ENCODE measurements at places on chromosomes 3 and 15.

- peak; percentile 83 for DNase-seq
These were observed 14.1 kb upstream of the HRH1 start for GRCh38 chr3:11140030-11140712.

GRCh38 chr3:130627143-130627855 is 110.3 kb downstream of the COL6A6 start:
- no peak for DNase-seq

DNA sequence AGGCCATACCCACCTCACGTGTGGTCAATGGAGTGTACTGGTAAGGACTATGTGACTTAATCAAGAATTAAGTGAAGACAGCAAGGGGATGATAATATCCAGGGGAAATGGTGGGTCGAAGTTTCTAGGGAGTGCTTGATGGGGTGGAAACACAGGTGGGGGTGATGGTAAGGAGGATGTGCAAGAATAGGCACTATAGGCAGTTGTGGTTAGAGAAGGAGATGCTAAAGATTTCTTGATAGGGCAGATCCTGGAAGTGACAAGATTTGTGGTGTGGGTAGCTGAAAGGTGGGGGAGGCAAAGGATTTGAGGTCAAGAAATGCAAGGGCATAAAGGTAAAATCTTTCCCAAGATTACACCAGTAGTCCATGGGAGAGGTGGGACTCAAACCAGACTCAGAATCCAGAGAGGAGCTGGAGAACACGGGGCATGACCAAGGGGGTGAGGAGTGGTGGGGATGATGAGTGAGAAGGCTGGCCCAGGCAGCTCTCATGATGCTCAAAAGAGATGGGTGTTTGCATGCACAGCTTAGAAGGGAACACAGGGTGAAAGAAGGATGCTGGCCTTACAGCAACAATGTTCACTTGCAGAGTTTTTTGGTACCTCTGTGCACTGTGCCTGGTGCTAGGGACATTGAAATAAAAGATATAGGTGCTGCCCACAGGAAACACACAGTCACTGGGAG is 78.4 kb downstream of the CCR1 start:
- no peak for DNase-seq

DNA sequence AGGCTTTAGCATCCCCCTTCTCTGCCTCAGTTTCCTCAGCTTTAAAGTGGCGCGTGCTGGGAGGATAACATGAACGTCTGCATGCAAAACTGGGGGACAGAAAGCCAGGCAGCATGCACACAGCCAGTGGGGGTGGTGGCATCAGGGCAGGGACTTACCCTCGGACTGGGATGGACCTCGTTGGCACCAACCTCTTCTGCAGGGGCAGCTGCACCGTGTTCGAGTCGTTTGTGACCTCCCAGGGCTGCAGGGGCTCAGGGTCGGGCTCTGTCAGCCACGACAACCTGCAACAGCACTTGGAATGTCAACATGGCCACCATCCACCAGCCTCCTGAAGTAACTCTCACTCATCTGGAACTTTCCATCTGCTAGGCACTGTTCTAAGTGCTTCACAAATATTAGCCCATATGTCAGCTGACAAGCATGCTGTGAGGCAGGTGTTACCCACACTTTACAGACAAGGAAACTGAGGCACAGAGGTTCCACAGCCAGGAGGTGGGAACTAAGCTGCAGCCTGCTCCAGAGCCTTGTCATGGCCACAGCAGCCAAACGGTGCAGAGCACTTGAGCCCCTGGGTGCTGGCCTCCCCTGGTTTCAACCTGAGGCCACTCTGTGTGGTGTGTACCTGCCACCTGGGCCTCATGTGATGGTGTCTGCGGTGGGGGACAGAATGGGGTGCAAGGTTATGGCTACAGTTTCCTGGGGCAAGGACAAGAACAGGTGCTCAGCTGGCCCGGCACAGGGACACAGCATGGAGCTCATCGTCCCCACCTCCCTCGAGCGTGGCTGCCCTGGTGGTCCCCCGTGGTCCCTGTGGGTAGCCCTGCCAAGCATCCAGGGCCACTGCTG is 6.7 kb downstream of the C3orf22 start:
- DNase-seq = no peak

DNA sequence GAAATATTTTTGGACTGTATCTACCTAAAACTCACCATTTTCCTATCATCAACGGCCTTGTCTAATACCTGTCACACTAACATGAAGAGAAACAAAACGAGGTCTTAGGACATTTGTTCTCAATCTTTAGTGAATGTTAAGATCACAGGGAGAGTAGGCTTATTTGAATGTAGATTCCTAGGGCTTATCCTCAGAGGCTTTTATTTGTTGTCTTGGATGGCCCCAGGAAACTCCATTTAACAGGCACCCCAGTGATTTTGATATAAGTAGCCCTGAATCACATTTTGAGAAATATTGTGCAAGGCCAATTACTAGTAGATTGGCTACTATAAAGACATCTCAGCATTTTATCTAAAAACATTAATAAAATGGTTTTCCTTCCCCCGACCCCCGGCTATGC is 367.4 kb downstream of the GAP43 start:
- DNase-seq = no peak

GRCh38 chr3:73228959-73229358 is 167.5 kb downstream of the EBLN2 start:
- DNase-seq = no peak

DNA sequence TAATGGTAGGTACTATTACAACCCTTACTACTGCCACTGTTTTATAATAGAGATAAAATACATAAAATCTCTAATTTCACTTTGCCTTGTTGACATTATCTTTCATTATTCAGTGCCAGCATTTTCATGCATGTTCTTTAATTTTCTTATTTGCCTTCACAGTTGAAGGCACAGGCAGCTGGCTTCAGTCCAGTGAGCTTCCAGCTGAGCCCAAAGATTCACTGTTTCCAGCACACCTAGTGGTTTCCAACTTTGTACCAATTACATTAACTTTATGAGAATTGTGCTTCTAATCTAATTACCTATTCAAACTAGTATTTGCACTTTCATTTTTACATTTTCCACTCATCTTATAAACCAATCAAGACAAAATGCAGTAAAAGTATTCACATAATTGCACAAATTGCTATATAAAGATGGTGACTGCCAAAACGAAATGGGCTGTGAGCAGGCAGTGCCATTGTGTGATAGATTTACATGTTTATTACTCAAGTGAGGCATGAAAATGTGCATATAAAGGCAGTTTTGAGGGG is 228.3 kb downstream of the MFSD1 start:
- no peak for DNase-seq

- no peak for DNase-seq
These were observed 512.7 kb downstream of the FOXP1 start for GRCh38 chr3:71070497-71071463.

GRCh38 chr3:171129827-171130226 is 103.3 kb upstream of the SLC2A2 start:
- DNase-seq = peak; percentile 26

- peak; percentile 98 for DNase-seq
These were observed 210.2 kb downstream of the TJP1 start for GRCh38 chr15:29612096-29612495.

- DNase-seq = peak; percentile 33
These were observed 293.1 kb upstream of the CHRM5 start for GRCh38 chr15:33675246-33675645.

DNA sequence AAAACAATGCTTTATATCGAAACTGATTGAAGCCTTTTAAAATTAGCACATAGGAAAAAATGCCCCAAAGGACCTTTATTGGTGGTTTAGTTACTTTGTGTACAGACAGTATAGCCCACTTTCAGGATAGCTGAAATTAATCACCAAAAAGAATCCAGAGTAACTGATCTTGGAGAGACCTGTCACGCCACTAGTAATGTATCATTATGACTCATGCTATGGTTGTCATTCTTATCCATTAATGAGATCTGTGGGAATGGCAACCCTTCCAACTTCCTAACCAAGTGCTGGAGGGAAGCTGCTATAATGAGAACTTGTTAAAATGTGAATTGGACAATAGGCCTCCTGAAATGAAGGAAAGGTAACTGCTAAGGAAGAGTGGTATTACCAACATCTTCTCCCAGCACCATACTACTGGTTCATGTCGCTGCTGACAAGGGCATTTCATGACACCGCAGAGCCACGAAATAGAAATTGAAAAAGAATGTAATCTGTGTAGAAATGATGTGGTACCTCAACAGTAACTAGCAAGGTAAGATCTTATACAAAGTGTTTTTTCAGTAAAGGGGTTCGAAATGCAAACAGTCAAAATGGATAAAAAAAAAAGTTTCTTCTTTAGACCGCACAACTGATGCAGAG is 7.1 kb upstream of the EMC4 start:
- DNase-seq = no peak

- DNase-seq = peak; percentile 32
These were observed 1.5 kb downstream of the CCK start for GRCh38 chr3:42264399-42265058.

DNA sequence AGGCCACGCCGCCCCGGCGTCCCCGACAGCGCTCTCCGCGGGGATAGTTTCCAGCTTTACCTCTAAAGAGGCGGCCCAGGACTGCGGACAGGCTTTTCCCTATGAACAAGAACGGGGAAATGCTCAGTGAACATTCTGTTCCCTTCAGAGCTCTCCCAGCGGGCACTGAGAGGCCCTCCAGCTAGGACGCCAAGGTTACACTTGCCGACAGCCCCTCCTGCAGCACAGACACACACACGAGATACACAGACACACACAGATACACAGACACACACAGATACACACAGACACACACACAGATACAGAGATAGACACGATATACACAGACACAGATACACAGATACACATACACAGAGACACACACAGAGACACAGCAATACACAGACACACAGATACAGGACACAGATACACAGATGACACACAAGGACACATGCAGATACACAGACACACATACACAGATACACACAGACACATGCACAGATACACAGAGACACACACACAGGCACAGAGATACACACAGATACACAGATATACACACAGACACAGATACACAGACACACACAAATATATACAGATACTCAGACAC is 533 bp upstream of the OCA2 start:
- DNase-seq = no peak

DNA sequence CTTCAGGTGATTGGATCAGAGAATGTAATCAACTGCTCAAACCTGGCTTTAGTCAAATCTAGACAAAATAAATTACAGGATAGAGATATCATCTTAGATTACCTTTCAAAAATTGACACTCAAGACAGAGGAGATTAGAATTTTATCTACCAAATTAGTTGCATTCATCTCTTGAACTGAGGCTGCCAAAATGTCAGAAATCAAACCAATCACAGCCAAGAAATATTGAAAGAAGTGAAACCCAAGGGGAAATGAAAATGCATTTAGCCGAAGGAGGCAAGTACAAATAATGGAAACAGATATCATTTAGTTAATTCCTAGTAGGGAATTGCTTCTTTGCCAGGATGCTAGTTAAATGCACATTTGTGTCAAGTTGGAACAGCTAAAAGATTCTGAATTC is 261.1 kb upstream of the PDZRN3 start:
- no peak for DNase-seq

DNA sequence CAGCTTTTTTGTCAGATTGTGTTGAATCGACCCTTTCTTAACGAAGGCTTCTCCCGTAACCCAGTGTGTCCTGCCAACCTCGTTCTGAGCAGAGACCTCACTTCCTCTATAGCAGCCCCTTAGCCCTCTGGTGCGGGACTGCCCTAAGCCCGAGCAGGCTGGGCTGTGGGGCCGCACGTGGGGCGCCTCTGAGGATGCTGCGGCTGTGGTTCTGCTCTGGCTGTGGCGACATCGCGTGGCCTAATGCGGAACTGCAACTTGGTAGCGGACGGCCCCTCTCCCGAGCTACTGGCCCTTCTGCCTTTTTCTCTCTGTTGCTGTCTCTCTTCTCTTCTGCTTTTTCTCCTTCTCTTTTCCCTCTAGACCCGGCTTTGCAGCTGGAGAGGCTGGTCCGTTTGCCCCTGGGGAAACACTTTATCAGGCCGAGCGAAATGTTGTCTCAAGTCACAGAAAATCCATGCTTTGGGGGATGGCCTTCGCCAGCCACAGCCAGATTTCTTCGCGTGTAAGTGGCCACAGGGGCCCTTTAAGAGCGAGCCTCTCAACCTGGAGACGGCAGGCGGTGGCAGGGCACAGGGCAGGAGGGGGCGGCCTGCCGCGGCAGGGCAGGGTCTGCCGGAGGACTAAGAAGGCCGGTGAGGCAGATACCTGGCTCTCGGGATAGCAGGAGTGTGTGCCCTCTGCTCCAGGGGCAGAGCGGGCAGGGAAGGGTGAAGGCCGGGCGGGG is 19.4 kb upstream of the KIF23 start:
- DNase-seq = peak; percentile 81

- DNase-seq = no peak
These were observed 27.1 kb downstream of the GATM start for GRCh38 chr15:45351227-45351626.

DNA sequence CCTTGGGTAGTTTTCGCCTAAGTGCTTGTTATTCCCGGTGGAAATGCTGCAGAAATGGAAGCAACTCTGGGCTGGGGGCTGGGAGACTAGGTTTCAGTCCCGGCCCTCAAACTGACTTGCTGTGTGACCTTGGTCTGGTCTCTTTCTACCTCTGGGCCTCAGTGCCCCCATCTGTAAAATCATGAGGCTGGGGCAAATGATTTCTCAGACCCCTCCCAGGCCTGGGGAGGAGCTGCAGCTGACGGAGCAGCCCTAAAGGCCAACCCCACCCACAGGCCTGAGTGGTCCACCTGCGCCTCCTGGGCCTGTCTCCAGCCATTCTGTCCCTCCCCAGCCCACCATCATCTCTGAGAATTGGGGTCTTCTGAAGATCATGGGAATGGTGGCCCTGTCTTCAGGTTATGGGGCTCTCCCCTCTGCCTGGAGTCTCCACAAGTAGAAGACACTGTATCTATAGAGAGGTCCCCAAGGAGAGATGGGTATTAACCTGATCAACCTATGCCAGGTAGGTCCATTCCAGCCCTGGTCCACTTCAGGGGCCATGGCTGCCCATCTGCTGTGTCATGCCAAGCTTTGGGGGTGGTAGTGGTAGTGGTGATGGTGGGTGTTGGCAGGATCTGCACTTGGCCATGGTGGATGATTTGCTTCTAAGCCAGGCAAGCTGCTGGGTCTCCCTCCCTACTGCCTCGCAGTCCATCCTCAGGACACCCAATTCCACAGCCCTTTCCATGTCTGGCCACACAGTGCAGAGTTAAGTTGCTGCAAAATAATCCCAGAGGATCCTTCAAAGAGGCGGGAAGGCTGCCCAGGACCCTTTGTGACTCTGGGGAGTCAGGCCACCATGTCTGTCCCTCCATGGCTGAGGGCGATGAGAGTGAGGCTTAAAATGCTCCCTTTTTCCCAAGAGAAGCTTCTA is 46.0 kb downstream of the ITGA11 start:
- no peak for DNase-seq

- no peak for DNase-seq
These were observed 213.9 kb downstream of the CDIN1 start for GRCh38 chr15:36793205-36793873.

GRCh38 chr3:4634894-4635293 is 141.7 kb downstream of the ITPR1 start:
- DNase-seq = no peak

Measured in cardiac fibroblast (primary cell).